Nucleus accumbens (tissue), 56 donors: ENCODE measurements at places on chromosomes 2 and 18.

DNA sequence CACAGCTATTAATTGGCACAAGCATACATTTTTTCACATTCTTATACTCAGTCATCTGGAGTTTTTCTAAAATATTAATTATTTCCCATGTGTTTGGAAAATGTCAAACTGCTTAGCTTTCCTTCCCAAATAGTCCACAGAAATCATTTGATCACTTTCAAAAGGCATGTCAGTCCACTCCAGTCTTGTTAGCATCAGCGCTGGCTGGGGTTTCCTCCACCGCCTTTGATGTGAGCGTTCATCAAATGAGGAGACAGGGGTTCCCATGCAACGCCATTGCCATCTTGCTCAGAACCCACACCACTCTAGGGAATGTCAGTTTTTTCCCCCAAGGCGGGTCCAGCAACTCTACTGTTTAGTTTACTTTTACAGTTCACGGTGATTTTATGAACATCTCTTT, 13.1 kb upstream of the RAX start:
- DNase-seq = no peak

GRCh38 chr2:61640406-61640805, 102.2 kb upstream of the XPO1 start:
- DNase-seq = no peak

DNA sequence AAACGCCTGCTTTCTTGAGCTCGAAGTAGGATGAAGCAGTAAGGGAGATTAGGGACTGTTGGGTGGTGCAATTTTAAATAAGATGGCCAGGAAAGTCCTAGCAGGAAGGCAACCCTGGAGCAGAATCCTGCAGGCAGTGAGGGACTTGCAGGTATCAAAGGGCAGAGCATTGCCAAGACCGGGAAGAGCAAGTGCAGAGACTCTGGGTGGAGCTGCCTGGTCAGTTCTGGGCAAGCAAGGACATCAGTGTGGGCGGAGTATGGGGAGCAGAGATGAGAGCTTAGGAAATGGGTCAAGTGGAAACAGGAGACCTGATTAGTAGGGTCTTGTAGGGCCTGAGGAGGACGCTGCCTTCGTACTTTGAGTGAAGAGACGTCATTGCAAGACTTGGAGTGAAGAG, 64.4 kb upstream of the NCK2 start:
- no peak for DNase-seq

DNA sequence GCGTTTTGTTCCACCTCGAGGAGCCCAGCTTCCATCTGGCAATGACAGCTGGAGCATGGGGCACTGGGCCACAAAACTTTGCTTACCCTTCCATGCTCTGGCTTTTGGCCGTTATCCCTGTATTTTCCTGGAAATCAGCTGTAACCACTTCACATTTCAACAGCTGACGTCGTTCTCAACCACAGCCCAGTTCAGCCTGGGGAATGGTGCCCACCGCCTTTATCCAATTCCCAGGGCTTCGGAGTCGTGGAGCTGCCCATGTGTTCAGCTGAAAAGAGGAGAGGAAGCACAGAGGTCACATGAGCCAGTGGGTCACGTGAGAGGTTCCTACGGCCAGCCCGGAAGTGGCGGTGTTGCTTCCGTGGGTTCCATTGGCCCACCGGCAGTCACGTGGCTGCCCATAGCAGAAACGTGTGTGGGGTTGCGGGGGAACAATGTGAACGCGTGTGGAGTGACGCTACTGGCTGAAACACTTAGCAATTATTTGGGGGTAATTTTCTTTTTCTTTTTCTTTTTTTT, 16.7 kb upstream of the EDAR start:
- no peak for DNase-seq

- DNase-seq = no peak
These were observed 10.5 kb upstream of the FAM171B start for GRCh38 chr2:186683341-186683740.

- DNase-seq = no peak
These were observed 56.3 kb downstream of the KCNS3 start for GRCh38 chr2:17934721-17935120.

DNA sequence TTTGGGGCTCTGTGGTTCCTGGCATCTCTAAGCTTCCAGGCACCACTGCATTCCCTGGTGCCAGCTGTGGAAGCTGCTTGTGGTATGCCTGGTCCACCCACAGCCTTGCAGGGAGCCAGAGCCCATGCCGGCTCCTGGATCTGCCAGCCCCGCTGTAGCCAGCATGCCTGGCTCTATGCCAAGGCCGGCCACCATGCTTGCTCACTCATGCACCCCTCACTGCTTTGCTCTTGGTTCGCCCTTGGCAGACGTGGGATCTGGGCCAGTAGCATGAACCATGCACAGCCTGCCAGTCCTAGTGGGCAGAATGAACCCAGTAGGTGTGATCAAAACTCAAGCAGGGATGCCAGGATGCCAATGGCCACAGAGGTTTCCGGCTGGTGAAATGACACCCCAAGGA, 634.2 kb upstream of the TMEFF2 start:
- no peak for DNase-seq

GRCh38 chr2:86216575-86217555, 17.6 kb downstream of the MRPL35 start:
- DNase-seq = peak; percentile 44
